ENCODE measurements at places on chromosomes 7 and 10.

DNA sequence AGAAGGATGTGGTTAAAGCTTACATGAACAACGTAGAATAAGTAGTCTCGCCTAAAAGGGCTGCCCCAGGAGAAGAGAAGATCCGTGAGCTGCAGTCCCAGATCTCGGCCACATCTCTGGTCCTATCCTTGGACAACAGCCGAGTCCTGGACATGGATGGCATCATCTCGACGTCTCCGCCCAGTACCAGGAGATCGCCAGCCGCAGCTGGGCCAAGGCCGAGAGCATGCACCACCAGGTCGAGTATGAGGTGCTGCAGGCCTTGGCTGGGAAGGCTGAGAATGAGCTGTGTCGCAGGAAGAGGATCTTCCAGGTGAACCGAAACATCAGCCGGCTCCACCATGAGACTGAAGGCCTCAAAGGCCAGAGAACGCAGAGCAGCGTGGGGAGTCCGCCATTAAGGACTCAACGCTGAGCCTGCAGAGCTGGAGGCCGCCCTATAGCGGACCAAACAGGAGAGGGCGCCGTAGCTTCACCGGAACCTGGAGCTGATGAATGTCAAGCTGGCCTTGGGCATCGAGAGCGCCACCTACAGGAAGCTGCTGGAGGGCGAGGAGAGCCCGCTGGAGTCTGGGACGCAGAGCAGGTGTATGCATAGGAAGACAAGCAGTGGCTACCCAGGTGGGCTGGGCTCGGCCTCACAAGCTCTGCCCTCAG lies 22.2 kb downstream of the LIPK start:
- no peak for DNase-seq

DNA sequence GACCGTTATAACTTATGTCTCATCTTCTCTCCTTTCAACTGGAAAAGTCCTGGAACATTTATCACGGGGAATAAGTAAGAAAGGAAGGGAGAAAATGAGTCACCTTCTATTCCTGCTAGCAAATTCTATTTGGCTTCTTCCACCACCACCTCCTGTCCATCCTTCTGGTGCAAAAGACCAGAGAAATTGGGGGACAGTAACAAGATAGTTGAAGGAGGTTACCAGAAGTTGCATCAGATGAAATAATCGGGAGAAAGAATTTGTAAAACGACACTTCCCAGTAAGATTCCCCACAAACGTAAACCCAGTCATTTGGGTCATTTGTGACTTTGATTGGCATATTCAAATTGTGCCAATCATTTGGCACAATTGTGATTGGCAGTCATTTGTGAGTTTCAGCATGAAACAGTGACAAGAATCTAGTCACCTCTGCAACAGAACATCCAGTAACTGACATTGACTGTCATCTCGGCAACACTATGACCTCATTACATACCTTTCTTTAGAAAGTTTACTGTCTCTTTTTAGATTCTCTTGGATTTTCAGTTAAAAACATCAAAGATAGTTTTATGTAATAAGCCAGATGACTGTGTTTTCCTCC lies 51.3 kb upstream of the PIK3CG start:
- DNase-seq, result no peak

DNA sequence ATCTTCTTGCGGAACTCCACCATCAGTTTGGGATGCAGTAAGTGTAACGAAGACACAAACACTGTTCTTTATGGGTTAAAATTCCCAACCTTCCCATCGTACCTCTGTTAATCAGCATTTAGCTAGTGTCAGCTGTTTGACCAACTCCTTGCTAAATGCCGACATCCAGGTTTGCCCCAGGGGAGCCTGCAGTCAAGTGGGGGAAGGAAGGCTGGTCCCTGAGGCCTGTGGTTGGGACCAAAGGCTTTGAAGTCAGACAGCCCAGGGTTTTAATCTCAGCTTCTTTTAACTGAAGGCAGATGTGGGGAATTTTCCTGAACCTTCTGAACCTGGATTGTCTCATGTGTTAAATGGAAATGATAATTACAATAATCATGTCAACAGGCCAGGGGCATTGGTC lies 443.7 kb downstream of the GLRX3 start:
- DNase-seq, result no peak

- no peak for DNase-seq
These were observed 74.8 kb upstream of the FOXK1 start for GRCh38 chr7:4607311-4607729.

GRCh38 chr10:104806801-104807200 lies 165.7 kb downstream of the SORCS3 start:
- no peak for DNase-seq

GRCh38 chr10:50382576-50383023 lies 131.3 kb upstream of the ASAH2 start:
- DNase-seq, result no peak

DNA sequence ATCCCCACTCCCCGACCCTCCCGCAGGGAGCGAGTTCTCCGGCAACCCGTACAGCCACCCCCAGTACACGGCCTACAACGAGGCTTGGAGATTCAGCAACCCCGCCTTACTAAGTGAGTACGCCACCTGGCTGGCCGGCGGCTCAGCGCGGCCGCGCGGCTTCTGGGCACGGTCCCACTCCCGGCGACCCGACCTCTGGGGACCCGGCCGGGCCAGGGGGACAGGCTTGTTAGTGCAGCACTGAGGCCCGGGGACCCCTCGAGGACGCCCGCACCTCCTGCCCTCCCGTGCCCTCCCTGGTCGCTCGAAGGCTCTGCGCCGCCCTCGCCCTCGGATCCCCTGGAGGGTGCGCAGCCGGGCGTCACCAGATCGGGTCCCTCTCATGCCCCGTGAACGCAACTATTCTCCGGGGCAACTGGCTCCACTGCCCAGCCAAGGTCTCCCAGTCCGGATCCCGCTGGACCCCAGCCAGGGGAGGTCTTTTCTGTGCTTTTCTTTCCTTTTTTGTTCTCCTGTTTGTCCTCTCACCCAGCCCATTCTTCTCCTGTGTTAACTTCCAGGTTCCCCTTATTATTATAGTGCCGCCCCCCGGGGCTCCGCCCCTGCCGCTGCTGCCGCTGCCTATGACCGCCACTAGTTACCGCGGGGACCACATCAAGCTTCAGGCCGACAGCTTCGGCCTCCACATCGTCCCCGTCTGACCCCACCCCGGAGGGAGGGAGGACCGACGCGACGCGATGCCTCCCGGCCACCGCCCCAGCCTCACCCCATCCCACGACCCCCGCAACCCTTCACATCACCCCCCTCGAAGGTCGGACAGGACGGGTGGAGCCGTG lies 81.8 kb downstream of the PAX2 start:
- DNase-seq, result no peak

GRCh38 chr10:451021-451471 lies 238.4 kb downstream of the DIP2C start:
- DNase-seq, result no peak

GRCh38 chr7:101200862-101201599 lies at the start of gene MOGAT3:
MOGAT3 (minus strand) TSS chr7:101201036; CDS start chr7:101200854, 182 bp downstream.
- no peak for DNase-seq

GRCh38 chr7:82527851-82528250 lies 84.3 kb upstream of the CACNA2D1 start:
- no peak for DNase-seq

DNA sequence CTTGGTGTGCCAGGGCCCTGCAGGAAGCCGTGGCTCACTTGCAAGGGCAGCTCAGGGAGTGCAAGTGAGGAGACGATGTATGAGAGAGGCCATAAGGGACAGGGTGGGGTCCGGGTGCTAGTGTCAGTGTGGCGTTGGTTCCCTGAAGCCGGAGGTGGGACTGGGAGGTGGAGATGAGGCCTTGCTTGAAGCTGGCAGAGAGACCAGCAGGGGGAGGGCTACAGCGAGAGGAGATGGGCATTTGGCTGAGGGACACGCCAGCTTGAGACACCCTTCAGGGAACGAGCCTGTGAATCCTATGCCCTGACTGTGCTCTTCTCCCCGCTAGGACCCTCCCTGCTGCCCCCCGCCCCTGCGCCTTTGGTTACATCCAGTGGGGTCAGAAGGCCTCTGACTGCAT lies 529.1 kb downstream of the TCERG1L start:
- no peak for DNase-seq

DNA sequence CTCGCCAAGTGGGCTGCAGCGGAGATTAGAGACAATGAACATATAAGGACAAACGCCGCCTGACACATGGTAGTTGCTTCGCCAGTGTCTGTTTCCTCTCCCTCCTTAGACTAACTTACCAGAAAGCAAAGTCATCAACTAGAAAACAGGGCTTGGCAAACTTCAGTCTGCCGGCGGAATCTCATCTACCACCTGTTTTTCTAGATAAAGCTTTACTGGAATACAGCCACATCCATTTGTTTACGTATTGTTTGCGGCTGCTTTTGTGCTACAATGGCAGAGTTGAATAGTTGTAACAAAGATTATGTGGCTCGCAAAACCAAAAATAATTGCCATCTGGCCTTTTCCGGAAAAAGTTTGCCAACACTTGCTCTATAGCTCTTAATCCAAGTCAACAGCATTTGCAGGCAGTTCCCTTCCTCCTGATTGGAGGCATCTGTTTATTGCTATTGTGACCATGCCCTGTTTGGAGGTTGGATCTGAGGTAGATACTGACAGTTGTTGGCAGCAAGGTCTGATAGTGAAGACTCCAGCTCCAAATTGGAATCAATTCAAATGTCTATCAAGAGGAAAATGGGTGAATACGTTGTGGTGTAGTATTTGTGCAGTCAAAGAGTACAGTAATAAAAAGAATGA lies 260.6 kb downstream of the POU6F2 start:
- no peak for DNase-seq

DNA sequence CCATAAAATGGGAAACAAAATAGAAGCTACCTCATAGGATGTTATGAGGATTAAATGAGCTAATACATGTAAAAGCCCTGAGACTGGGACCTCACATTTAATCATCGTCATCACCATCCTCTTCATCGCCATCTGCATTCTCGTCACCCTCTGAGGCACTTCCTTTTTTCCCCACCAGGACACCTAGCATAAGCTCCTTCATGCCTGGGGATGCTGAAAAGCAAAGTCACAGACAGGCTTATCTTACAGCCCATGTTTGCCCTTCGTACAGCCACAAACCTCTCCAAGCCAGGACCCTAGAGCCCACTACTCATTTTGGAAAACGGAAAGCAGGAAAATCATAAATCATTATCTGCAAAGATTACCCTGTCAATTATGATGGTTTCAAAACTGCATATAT lies 249.6 kb downstream of the GPAM start:
- no peak for DNase-seq

DNA sequence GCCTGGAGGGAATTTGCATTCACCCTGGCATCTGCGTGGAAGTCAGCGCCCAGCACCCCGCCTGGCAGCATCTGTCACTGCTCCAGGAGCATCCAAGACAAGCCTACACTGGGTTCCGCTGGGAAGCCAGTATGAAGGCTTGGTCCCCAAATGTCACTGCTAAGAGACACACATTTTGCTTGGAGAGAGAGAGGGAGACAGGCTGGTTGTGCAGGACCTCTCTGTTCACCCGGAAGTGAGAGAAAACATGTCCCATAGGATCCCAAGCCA lies 119.5 kb downstream of the SEC23IP start:
- no peak for DNase-seq

DNA sequence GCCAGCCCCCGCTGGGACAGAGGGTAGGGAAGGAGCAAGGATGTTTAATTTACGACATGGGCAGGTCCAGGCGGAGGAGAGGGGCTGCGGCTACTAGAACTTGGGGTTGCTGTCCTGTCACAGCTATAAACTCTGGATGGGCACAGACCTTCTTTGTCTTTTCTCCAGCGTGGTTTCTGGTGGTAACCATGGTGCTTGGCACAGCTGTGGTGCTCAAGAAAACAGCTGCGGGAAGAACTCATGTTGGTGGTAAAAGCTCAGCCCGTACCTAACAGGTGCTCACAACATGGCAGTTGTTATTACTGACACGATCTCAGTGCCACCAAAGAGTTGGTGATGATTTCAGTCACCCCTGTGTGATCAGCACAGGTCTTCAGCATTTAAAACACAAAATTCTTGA lies 13.8 kb downstream of the BAIAP2L1 start:
- DNase-seq, result no peak

- no peak for DNase-seq
These were observed 26.0 kb downstream of the EN2 start for GRCh38 chr7:155483868-155484325.

DNA sequence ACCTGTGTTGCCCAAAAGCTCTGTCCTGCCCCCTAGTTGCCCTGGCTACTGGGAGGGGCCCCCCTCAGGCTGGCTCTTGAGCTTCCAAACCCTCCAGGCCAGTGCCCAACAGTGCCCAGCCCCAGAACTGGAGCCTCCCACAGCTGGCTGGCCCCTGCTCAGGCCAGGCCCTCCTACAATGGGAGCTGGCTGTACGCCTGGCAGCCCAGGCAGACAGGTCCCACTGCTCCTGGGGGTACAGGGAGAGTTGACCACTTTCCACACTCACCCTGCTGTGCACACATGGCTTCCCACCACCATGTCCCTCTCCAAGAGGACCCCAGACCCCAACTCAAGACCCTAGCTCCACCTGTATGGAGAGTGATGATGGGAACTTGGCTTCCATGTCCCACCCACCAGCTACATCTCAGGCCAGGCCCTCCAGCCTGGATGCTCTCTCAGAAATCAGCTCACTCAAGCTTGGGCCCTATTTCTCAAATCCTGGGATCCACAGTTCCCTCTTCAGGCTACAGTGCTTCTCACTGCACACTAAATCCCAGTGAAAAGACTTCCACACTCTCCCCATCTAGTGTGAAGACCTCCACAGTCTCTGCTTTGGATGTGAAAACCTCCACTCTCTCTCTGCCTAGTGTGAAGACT lies 92.6 kb downstream of the OAT start:
- peak; percentile 52 for DNase-seq

DNA sequence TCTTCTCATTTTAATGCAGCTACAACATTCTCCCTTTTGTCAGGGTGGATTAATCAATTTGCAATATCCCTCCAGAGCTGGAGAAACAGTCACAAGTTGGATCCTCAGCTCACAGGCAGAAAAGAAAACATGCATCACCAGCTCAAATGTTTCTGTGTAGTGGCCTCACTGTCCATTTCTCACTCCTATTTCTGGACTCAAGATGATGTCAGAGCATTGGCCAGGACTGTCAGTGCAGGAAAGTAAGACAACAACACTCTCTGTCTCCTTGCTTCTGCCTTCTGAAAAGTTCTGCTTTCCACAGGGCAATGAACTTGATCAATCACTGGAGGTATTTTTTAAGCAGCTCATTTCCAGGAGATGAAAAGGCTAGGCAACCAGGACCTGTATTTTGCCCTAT lies 8.2 kb upstream of the SVIL start:
- DNase-seq, result no peak

DNA sequence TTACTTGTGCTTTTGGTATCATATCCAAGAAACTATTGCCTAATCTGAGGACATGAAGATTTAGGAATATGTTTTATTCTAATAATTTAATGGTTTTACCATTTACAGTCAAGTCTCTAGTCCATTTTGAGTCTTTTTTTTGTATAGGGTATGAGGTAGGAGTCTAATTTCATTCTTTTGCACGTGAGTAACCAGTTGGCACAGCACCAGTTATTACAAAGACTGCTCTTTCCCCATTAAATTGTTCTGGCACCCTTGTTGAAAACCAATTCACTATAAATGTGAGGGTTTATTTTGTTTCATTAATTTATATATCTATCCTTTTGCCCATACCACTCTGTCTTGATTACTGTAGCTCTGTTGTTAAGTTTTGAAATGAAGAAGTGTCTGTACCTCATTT lies 381.6 kb downstream of the SUGCT start:
- DNase-seq, result no peak

Data from coronary artery (tissue), 2 donors.